ENCODE measurements at places on chromosomes 13 and 19.

GRCh38 chr13:110838116-110838515, 76.8 kb downstream of the ANKRD10 start:
- DNase-seq, result no peak

- DNase-seq, result no peak
Measured at GRCh38 chr19:40271706-40272105, 13.4 kb downstream of the AKT2 start.

GRCh38 chr19:29499921-29500590, 25.7 kb upstream of the VSTM2B start:
- no peak for DNase-seq

- DNase-seq, result no peak
Measured at GRCh38 chr13:30323524-30323923, 16.2 kb upstream of the KATNAL1 start.

- DNase-seq, result no peak
Measured at GRCh38 chr13:34816245-34816884, 125.7 kb upstream of the NBEA start.

GRCh38 chr19:56291867-56292266, 19.3 kb downstream of the EDDM13 start:
- no peak for DNase-seq

DNA sequence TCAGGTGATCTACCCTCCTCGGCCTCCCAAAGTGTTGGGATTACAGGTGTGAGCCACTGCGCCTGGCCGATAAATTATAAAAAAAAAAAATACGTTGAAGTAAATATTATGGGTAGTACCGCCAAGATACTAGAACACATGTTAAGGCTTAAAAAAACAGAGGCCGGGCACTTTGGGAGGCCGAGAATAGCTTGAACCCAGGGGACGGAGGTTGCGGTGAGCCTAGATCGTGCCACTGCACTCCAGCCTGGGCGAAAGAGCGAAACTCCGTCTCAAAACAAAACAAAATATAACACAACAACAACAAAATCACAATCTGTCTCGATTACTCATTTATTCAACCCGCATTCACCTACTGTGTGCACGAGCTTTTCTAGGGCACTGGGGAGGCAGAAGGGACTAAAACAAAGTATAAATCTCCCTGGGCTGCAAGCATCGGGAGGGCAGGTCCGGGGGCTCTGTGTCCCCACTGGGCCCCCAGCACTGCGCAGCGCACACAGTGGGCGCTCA, 1.3 kb upstream of the BICRA start:
- no peak for DNase-seq

- no peak for DNase-seq
Measured at GRCh38 chr19:39017026-39017425, 15.3 kb downstream of the FBXO27 start.

GRCh38 chr13:102933523-102933922, 87.7 kb downstream of the ERCC5 start:
- DNase-seq, result no peak

GRCh38 chr13:67267136-67267535, 37.0 kb upstream of the PCDH9 start:
- no peak for DNase-seq

DNA sequence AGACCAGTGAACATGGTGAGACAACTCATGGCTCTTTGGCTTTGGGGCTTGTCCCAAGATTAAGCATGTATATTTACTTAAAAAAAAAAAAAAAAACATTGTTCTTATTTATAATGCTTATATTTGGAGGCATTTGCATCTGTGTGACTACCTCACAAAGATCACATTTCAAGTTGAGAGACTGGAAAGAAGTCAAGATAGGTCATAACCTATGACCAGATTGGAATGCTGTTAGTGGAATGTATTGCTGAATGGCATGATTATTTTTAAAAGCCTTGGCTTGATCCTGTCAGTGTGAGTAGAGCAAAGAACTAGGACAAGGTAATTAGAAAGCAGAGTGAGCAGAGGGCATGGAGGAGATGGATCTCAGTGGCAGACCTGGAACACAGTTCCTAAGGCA, 214.6 kb downstream of the OXGR1 start:
- no peak for DNase-seq

- DNase-seq, result no peak
Measured at GRCh38 chr13:100738176-100738855, 63.7 kb upstream of the TMTC4 start.

GRCh38 chr13:112140366-112140765, 73.4 kb downstream of the SOX1 start:
- no peak for DNase-seq

DNA sequence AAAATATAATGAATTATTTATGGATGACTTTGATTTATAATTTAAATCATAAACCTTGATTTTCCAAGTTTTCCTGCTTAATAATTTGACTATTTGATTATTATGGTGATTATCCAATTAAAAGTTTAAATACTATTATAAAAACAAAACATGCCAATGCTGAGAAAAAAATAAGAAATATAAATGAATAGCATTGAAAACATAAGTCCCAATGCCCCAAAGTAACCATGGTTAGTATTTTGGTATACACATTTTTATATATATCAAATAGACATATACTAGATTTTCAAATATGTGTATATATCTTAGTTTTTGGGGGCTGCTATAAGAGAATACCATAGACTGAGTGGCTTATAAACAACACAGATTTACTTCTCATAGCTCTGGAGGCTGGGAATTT, 108.3 kb downstream of the GPC5 start:
- DNase-seq, result no peak

- no peak for DNase-seq
Measured at GRCh38 chr13:79392882-79393563, 13.0 kb downstream of the RBM26 start.

DNA sequence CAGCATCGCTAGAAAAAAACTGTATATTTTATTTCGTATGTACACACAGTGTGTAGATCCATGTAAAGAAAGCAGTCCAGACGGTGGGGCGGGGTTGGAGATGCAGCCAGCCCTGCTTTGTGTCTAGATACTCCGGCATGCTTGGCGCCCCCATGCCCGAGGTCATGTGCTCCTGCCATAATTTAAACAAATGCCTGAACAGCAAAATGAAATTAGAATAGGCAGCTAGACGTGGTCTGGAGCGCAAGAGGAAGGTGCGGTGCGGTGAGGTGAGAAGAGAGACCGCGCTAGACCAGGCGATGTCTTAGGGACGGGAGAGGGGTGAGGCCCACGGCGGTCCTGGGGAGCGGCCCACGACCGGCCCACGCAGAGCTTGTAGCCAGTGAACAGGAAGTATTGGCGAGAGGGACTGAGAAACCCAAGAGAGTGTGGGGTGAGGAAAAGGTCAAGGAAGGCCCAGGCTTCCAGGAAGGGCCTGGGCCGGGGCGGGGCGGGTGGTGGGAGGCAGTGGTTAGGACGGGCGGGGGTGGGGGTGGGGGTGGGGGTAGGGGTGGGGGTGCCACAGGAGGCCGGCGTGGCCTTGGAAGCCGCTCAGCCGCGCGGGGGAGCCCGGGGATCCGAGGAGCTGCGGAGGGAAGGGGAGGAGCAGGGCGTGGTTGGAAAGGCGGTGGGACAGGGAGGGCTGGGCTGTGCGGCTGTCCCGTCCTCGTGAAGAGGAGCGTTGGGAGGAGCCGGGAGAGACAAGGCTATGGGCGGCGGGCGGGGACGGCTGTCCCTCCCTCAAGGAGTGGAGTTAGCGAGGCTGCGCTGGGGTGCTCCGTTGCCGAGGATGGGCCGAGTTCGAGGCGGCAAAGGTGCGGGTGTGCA, 254.7 kb upstream of the SGCG start:
- DNase-seq, result no peak

- DNase-seq, result no peak
Measured at GRCh38 chr19:32866061-32866460, 3.5 kb downstream of the SLC7A9 start.

- no peak for DNase-seq
Measured at GRCh38 chr19:3538965-3539755, at the start of gene TEKTIP1. TEKTIP1 (plus strand) TSS chr19:3539174; CDS start chr19:3539178, 4 bp downstream.

GRCh38 chr19:47991191-47991808, 670 bp downstream of the BSPH1 start:
- no peak for DNase-seq

- no peak for DNase-seq
Measured at GRCh38 chr19:5974721-5975387, 3.1 kb downstream of the RANBP3 start.

- no peak for DNase-seq
Measured at GRCh38 chr19:39494661-39495060, 4.1 kb upstream of the DLL3 start.

DNA sequence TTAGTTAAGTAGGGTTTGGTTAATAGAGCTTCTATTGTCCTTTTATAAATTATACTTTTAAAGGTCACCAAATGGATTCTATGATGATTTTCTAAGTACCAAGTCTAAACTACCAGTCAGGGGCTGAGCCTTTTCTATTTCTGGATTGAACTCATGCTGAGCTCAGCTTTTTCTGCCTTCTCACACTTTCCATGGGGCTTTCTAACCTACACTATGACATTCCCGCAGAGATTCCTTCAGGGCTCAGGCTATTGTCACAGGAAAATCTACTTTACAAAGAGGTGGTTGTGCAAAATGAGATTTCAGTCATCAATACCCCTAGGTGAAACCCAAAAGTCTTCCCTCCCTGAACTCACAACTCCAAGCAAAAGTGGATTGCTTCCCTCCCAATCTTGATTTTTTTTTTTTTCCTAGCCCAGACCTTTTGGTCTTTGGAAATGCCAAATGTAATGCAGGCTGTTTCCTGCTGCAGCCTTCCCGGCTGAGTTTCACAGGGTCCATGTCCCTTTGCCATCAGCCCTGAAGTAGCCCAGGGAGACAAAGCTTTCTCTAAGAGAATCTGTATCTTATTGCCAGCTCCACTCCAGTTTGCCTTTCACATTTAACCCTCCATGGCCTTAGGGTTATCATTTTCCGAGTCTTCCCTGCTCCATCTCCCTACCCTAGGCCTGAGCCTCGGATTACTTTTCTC, 13.6 kb downstream of the C13orf42 start:
- no peak for DNase-seq

DNA sequence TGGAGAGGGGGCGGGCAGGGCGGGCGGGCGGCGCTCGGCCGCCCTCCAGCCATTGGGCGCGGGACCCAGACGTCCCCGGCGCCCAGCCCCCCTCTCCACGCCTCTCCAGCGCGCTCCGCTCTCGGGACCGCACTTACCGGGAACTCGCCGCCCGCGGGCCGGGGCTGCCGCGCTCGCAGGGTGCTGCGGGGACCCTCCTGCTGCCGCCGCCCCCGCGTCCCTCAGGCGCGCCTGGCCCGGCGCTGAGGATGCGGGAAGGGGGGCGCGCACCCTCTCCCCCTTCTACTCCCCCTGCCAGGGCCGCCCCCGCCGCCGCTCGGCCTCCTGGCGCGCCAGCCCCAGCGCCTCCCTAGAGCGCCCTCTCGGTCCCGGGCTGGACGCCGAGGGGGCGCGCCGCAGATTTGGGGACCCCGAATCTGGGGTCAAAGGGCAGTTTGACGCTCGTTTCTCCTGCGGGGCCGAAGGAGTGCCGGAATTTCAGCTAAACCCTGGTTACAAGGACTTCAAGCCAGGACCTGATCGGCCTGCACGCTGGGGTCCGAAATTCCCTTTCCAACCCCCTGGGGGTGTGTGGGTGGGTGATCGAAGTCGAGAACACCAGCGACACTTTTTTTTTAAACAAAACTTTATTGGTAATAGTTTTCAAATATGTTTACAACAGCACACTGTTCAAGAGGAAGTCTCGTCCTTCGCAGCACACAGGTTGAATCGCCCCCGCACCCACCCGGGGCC, 696 bp upstream of the SAMD1 start:
- no peak for DNase-seq

DNA sequence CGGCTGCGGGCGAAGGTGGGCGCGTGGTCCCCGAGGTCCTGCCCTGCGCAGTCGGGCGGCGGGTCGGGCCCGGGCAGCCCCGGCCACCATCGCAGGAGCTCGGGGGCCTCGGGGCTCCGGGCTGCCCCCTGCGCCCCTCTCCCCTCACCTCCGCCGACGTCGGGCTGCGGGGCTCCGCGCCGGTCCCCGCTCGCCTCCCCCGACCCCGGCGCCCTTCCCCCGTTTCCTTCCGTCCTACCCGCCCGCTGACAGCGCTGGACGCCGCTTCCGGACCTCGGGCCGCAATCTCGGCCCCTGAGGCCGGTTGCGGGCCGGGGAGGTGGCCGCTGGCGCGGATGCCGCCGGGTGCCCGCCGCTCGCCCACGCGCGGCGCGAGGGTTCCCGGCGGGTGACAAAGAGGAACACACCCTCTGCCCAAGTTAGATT, 720 bp downstream of the FARP1 start:
- DNase-seq, result no peak

GRCh38 chr19:13883516-13884064, 6.7 kb downstream of the NANOS3 start:
- DNase-seq, result no peak

Measured in NCI-H2081 treated with DMSO at 0.1 percent for 48 hours (cell line).